ENCODE measurements at places on chromosomes 16 and 17.

DNA sequence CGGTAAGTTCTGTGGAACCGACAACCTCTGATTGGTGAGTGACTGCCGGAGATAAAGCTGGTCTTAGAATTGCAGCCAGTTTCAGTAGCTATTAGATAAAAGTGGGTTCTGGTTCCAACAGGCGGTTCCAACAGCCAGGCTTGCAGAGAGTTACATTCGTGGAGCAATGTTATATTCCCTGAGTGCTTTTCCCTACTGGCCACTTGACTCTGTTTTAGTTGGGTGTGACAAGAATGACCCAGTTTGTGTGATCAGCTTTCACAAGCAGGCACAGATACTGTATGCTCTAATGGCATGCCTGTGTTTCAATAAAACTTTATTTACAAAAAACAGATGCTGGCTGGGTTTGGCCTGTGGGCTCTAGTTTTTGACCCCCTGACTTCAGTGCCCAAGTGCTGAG lies 196.6 kb downstream of the SNX29 start:
- DNase-seq = no peak

DNA sequence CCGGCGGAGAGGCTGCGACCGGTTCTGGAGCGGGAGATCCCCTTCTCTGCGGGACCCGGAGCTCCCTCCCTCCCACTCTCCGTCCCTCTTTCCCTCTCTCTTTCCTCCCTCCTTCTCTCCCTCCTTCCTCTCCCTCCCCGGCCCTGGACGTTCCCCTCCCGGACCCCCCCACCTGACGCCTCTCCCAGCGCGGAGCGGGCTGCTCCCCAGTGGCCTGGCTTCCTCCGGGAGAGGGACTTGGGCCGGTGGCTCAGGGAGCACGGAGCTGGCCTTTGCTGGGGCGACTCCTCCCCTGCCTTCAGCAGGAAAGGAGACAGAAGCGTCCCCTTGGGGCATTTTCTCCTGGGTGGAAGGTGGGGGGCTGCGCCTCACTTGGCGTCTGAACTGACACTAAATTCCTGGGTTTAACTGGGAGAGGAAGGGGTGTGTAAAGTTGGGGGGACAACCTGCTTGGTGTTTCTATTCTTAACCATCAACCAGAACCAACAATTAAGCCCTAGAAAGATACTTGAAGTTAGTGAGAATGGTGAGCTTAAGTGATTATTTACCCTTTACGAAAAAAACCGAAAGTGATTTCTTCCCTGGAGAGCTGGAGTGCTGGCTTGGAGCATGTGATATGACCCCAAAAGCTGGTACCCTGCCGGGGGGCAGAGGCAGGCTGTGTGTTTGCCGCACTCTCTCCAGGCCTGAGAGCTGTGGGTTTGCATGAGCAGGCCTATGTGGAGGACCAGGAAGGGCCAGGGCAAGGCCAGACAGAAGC lies 775 bp downstream of the SPIRE2 start:
- no peak for DNase-seq

DNA sequence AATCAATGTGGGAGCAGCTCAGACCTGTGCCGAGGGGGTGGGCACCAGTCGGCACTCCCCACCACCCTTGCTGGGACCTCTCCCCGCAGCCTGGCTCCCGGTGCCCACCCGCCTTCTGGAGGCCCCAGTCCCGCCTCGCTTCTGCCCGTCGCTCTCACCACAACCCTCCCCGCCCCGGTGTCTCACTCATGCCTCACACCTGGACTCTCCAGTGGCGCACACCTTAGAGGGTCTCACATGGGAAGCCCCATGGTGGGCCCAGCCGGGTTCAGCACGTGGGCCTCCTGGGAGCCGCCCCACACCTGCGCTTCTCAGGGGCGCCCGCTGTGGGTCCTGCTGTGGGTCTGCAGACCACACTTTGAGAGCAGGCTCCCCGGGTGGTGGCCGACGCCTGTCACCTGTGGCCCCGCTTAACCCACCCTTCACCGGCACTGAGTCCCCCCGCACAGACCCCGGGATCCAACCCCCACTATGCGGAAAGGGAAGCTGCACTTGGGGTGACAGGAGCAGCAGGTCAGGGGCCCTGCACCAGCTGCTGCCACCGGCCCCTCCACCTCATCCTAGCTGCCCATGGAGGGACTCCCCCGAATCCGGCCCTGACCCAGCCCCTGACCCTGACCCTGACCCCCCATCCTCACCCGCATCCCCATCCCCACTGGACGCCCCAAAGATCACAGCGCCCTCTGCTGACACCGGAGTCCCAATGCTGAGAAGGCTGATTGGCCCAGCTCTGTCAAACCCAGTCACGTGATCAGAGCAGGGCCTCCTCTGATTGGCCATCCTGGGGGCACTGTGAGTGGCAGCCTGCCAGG lies 27.4 kb upstream of the SLC38A10 start:
- DNase-seq = no peak

DNA sequence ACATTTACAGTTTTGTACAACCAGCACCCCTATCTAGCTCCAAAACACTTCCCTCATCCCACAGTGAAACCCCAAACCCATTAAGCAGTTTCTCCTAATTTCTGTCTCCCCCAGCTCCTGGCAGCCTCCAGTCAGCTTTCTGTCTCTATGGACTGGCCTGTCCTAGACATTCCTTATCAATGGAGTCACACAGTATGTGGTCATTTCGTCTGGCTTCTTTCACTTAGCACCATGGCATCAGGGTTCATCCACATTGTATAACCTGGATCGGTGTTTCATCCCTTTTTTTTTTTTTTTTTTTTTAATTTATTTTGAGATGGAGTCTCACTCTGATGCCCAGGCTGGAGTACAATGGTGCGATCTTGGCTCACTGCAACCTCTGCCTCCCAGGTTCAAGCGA lies 68.5 kb downstream of the ZDHHC7 start:
- DNase-seq = no peak

DNA sequence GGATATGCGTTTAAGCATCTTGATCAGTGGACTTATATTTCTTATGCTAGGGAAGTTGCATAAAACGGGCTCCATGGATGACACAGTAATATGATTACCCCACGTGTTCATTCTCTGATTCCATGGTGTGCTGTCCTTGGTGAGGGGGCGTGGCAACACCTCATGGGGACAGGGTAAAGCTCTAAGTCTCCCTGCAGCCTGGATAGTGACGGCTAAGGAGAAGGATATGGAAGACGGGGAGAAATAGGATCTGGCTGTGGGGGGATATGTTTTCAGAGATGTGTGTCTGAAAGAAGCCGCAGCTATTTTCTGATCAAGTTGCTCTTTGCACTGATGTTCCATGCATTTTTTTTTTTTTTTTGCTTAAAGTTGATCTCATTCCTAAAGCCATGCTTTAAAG lies 84.3 kb downstream of the MARCHF10 start:
- no peak for DNase-seq

- DNase-seq = no peak
These were observed 293.2 kb downstream of the WWOX start for GRCh38 chr16:78392585-78393195.

- DNase-seq = no peak
These were observed 13.0 kb downstream of the PITPNC1 start for GRCh38 chr17:67390006-67390645.

GRCh38 chr17:43467981-43468581 lies 15.7 kb upstream of the DHX8 start:
- DNase-seq = no peak

DNA sequence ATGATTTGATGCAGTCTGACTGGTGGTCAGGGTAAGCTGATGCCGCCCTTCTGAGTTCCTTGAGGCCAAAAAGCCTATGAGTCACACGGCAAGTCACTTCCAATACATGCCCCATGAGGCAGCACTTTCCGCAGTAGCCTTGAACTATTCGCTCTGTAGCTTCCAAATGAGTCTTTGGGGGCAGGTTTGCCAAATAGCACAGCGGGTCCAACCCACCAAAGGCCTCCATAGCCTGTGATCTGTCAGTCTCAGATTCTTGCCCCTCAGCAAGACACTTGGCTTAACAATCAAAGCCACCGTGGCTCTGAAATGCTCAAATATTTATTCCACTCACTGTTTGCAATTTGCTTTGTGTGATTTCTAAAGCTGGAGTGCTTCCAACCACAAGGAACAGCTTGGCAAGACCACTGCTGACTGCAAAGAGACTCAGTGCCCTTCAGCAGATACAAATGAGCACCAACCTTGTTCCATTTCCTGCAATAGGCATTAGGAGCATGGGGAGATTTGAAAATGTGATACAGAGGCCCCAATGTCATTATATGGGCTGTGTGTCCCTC lies 45.4 kb downstream of the CLEC19A start:
- no peak for DNase-seq

- DNase-seq = no peak
These were observed 144.8 kb upstream of the CACNG5 start for GRCh38 chr17:66690166-66690565.

DNA sequence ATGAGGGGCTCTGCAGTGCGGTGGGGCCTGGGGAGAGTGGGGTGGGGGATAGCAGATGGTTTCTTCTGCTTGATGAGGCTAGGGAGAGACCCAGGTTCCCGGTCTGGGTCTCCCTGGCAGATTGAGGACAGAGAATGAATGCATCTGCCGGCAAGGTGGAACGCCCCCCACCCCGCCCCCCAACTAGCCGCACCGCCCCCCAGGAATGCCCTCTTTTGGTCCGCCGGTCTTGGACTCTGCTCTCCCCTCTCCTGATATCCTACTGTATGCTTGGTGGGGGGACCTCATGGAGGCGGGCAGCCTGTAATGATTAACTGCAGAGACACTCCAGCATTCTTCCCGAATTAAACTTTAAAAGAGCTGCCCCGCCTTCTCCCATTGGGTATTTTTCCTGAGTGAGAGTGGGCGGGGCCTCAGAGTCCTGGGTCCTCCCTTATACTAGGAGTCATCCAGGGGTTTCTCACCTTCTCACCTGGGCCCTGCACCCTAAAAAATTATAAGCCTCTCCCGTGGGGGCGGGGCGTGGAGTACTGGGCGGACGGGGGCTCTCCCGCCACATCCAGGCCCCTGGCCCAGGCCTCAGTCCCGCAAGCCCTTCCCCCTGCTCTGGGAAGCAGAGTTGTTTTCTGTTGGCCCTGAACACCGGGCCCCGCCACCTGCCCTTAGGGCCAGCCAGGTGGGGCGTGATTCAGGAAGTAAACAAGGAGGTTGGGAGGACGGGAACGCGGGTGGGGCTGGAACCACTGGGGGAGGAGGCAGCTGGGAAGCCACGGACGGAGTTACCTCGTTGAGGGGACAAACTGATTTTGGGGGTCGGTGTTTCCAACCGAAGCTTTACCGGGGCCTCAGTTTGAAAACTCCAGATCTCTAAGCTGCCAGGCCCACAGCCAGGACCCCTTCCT lies 1.5 kb downstream of the GRB7 start:
- DNase-seq = peak; percentile 91

DNA sequence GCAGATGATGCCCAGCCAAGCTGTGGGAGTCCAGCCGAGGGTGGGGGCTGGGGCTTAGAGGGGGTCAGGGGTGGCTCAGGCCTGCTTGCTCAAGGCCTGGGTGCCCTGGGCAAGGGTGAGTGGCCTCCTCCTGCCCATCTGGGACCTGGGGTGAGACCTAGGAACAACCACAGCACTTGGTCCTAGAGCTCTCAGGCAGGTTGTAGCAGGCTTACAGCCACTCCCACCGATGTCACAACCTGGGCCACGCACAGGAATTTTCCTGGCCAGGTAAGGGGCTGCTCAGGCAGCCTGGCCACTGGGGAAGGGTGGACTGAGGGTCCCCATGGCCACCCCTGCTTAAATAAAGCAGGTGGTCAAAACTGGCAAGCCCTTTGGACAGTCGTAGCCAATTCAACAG lies 6.3 kb upstream of the SREBF1 start:
- no peak for DNase-seq

DNA sequence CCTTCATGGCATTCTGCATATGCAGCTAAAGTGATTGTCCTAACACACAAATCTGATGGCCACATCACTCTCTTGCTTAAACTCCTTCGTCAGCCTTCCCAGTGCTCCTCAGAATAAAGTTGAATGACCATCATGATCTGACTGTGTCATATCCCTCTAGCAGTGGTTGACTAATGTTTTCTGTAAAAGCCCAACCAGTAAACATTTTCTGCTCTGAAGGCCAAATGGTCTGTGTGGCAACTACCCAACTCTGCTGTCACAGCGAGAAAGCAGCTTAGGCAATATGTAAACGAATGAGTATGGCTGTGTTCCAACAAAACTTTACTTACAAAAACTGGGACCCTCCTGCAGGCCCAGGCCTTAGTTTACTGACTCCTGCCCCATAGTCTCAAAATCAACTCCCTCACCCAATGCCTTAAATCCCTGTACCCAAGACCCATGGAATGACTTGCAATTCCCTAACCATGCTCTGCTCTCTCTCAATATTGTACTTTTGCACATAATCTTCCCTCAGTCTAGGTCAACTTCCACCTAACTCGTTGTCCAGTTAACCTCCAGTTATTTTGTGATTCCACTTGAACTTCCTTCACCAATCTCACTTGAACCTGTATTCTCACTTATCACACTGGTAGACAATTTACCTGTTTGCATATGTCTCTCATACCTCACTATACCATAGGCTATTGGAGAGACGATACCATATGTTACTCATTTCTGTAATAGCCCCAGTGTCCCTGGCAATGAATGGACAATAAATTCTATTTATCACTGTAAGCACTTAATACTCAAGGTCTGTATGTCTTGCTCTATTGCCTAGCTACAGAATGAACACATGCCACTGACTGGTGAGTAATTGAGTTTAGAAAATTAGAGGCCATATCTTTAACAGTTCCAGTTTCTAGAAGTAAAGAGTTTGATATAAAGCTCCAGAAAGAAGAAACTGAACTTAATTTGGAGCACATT lies 29.1 kb downstream of the TMEM100 start:
- no peak for DNase-seq

- peak; percentile 72 for DNase-seq
These were observed 41.1 kb upstream of the KLHDC4 start for GRCh38 chr16:87806641-87807546.

DNA sequence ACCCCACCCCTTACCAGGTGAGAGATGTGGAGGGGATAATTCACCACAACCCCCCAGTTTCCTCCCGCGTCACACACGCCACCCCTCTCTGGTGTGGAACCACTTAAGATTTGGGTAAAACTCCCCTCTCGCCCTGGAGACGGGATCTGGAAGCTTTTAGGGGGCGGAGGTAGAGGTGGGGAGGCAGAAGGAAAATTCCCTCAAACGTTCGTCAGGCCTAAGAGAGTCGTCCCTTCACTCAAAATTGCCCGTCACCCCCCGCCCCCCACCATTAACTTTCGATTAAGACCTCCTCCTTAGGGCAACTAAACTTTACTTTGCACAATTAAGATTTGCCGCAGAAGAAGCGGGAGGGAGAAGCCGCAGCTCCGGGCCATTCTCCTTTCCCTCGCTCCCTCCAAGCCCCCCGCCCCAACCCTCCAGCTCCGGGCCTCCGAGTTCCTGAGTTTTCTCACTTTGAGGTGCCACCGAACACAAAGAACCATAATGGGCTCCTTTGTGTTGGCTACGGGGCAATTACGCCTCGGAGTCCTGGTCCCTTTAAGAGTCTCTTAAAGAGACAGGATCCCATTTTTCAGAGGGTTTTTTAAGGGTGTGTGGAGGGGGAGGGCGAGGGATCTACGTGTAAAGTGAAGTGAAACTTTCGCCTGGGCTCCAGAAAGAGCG lies 985 bp upstream of the FZD2 start:
- DNase-seq = peak; percentile 40

GRCh38 chr17:2282297-2282873 lies 21.2 kb downstream of the SMG6 start:
- no peak for DNase-seq
